ENCODE measurements at places on chromosomes 5 and 9.

DNA sequence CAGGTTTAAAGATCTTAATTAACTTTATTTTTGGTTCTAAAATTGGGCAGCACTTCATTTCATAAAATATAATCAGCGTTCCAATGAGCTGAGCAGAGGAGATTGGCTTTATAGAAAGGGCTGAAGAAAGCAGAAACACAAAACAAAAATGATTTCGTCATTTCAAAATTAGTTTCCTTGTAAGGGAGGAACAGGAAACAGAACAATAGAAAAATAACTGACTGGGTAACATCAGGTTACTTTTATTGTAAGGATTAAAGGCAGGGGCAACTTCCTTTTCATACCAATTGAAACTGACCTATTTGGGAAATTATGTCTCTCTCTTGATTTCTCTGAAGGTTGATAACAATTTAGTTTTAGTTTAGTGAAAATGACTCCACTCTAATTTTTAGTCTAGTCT is 157.1 kb downstream of the ATP10B start:
- DNase-seq: no peak

DNA sequence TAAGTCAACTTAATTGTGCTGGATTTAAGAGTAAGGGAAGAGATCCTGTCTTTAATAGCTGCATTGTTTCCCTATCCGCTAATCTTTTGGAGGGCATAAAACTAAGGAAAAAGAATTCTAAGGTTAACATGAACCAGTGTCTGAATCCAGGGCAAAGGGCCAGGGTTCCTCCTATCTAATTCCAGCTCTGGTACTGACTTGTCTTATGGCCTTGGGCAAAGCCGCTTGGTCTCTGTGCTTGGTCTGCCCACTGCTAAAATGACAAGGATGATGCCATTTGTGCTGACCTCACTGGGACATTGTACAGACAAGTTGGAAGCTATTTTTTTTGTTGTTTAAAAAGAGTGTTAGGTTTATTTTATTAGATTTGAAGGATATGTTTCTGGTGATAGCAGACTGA is 334.7 kb upstream of the PIK3R1 start:
- DNase-seq: no peak

- no peak for DNase-seq
Measured at GRCh38 chr5:74310997-74311930, 329.3 kb downstream of the ENC1 start.

DNA sequence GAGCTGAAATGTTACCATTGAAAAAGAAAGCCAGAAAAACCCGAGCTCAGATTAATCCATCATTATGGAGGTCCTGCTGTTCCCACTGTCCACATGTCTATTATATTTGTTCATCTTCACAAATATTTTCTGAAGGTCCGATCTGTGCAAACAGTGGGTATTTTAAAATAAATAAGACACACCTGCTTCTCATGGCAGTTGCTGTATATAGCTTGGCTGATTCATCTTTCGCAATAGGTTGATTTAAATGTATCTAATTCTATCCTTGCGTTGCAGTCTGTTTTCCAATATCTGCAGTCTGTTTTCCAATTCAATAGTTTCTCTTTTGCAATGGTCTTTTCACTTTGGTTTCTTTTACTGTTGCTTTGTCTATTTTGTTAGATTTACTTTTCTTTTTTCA is 87.4 kb upstream of the PCA3 start:
- DNase-seq: no peak

DNA sequence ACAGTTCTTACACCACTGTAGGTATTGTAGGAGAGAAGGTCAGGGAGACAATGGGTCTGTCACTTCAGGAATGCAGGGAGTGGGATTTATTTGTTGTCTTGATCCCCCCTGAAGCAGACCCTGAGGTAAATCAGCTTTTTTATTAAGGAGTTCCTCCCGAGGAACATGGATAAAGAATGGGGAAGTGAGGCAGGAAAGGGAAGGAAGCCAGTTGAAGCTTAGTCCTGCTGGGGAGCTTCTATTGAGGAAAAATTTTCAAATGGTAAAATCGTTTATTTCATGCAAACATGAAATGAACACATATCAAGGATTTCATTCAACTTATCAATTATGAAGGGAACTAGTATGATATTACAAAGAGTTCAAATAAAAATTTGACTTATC is 318.6 kb upstream of the PIK3R1 start:
- DNase-seq: no peak

DNA sequence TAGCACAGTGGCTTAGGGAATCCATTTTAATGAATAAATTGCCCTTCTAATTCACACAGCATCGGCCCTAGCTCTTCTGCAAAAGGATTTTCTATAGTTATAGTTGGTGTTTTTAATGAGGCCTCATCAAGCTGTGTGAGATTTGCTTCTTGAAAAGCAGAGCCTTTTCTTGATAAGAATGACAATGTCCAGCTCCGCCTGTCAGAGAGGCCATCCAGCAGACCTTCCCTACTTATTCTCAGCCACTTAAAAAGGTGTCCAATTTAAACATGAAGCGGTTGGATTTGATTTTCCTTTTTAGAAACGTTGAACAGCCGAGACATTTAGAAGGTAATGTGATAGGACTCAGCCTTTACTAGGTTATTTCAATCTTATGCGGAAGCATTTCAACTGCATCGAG is 134.4 kb downstream of the ZNF608 start:
- DNase-seq: no peak

DNA sequence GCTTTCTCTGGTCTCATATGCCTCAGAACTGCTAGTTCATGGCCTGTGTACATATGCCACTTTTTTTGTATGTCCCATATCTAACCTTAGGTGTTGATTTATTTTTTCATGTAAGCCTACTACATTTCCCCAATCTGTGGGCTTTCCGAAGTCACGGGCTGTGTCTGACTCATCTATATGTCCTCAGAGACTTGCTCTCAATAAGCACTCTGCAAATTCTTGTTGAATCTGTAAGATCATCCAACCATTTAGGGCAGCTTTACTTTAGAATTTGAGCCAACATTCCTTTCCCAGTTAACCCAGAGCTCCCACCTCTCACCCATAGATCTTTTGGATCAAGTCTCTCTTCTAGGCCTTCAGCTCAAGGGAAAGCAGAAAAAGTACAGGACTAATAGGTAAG is 263.4 kb downstream of the SEC61B start:
- DNase-seq: no peak

GRCh38 chr5:170220191-170220590 is 12.6 kb upstream of the C5orf58 start:
- DNase-seq: no peak

- DNase-seq: no peak
Measured at GRCh38 chr9:36431078-36431477, 31.0 kb upstream of the RNF38 start.

DNA sequence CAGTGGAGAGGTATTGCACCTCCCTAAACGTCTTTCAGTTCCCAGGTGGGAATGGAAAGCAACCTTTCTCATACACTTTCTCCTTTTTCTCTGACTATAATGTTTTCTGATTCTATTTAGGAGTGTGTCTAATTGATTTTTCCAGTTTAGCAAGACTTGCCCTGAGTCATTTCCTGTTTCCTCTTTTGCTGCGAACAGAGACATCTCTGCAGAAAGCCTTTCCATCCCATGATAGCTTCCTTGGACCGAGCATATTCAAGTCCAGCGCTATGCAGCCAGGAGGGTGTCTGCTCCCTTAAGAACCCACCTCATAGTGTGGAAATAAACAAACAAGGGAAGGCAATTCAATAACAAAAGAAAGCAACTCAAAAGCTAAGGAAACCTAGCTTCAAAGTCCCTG is 60.0 kb upstream of the CDH6 start:
- DNase-seq: no peak

GRCh38 chr9:703392-703791 is 138.1 kb upstream of the DMRT1 start:
- no peak for DNase-seq

DNA sequence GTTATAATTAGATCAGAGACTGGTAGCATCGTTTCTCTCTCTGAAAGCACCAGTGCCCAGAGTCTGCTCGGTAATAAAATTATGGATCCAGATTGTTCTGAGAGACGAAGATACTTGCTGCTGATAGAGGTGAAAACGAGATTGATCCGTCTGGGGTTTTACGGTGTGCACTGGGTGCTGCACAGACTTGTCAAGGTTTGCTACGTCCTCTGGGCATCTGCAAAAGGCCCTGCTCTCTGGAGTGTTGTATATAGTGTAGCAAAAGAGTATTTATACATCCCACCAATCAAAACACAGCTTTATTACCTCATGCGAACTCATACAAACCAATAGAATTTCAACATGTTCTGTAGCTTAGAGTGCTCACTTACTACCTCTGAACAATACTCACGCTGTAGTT is 219.3 kb downstream of the PBX3 start:
- DNase-seq: no peak

DNA sequence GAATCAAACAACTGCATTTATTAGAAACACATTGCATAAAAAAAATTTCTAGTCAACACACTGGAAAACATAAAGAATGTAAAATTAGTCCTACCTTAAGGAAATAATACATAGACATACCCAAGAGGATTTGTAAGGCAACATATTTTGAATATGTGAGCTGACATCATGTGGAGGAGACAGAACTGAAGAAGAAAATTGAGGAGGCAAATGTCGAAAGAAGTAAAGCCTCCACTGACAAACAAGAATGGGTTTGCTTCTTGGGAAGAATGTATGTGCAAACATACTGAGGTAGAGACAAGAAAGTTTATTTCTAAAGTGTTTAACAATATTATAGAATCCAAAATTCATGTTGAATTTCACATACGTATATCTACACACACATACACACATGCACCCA is 363.0 kb upstream of the PDE4D start:
- no peak for DNase-seq

DNA sequence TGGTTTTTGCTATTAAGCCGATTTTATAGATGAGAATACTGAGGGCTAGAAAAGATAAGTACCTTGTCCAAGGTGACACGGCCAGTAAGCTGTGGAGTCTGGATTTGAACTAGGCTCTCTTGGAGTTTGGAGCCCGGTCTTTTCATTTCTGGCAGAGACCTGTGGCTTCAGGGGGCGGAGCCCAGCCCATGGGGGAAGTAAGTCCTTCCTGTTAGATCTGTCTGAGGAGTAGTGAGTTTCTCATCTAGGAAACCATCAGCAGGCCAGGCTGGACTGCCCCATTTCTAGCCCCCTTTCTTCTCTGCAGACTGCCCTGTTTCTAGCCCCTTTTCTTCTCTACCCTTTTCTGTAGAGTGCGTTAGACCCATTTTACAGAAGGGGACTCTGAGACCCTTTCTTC is 521 bp upstream of the PTGS1 start:
- no peak for DNase-seq

DNA sequence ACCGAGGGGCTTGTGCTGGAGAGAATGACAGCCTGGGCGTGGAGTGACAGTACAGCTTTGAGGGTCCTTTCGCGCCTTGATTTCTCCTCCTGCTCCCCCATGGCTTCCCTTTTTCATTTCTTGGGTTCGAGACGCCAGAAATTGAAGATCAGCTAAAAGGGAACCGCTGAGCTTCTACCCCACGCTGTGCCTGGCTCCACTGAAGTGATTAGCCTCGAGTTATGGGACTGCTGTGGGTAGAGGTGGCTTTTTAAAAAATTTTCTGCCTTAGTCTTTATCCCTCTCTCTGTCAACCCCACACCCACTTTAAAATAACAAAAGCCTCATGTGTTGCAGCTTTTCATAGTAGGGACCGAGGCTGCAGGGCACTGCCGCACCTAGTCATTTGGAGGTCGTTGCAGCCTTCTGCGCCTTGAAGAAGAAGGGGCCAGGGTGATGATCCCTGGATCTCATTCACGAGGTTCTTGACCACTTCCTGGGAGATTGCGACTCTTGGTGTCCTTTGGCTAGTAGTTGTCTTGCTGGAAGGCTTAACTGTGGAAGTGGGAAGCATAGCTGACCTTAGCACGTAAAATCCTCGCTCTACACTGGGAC is 603 bp downstream of the PPIP5K2 start:
- no peak for DNase-seq

DNA sequence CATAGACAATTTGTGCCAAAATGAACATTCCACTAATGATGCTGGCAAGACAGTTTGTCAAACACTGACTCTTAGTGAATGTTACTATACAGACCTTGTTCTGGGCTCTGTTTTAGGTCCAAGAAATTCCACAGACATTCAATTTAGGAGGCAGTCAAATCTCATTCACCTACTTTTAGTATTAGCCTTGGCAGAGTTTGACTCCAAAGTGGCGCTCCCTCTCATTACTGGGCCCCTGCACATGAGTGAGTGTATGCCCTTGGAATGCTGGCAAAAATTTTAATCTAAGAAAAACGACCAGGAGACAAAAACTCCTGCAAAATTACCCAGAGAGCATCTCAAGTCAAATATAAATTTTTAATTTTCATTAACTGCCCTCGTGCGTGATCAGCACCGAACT is 94.9 kb upstream of the SLC27A6 start:
- no peak for DNase-seq

- no peak for DNase-seq
Measured at GRCh38 chr9:79280691-79281090, 291.1 kb upstream of the TLE4 start.

- DNase-seq: no peak
Measured at GRCh38 chr5:78746021-78746770, 97.6 kb upstream of the LHFPL2 start.

DNA sequence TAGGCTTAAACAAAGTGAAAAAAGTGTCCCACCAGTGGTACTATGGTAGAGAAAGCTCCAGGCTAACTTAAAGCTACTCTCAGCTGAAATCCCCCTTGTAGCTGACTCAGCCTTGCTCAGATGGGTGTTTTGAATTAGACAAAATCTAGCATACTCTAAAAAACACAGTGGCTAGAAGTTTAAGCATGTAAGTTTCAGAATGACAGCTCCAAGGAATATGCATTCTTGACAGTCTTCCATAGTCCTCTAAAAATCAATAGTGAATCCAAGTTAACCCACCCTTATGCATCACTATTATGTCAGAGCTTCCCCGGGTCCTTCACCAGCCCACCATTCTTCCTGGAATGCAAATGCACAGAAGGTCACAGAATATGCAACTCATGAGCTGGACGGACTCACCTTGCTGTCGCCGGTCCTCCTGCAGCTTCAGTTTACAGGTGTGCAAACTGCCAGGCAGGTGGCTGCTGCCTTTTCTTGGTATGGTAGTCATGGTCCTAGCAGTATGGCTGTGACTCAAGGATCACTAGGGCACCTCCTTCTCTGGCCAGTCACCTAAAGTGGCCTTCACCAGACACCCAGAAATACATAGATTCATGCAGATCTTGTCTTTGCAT is 668 bp downstream of the RANBP3L start:
- no peak for DNase-seq

- no peak for DNase-seq
Measured at GRCh38 chr9:82957529-82958379, 105.2 kb downstream of the RASEF start.

DNA sequence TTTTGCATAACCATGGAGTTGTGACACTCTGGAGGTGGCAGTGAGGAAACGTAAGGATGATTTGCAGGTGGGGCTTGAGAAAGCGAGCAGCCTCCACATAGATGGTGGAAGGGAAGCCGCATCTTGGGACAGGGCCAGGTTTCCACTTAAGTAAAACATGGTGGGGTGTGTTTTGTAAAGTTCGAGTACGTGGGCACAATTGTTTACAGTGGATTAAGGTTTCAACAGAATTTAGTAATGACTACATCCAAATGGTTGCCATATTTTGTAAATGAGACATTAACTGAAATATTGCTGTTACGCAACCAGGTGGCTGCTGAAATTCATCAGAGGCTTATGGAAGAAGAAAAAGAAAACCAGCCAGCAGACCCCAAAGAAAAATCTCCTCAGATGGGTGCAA is 85.4 kb upstream of the IL7R start:
- DNase-seq: no peak

- no peak for DNase-seq
Measured at GRCh38 chr5:140808889-140809291, 2.0 kb downstream of the PCDHA4 start.
